ENCODE measurements at places on chromosomes 6 and 20. TPM values are rescaled to one million over a fixed set of nuclear protein-coding genes. Genes with fewer than 3 reads are reported as not detected.

The MEI4 gene
- 0.08 TPM for total RNA-seq

GRCh38 chr20:31543966-31544598, 29.8 kb downstream of the HM13 start:
- DNase-seq: peak; percentile 97

DNA sequence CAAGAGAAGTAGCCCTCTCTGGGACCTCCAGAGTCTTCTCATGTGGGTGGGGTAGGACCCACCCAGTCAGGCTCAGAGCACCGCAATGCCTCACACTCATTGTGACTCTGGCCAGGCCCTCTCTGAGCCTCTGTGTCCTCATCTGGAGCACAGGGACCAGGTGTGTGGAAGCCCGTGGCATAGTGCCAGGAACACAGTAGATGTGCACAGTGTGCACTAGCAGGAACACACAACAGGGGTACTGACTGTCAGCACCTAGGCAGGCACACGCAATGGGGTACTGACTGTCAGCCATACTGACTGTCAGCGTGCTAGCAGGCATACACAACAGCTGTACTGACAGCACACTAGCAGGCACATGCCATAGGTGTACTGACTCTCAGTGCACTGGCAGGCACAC, 2.0 kb upstream of the STMN3 start:
- DNase-seq: no peak

DNA sequence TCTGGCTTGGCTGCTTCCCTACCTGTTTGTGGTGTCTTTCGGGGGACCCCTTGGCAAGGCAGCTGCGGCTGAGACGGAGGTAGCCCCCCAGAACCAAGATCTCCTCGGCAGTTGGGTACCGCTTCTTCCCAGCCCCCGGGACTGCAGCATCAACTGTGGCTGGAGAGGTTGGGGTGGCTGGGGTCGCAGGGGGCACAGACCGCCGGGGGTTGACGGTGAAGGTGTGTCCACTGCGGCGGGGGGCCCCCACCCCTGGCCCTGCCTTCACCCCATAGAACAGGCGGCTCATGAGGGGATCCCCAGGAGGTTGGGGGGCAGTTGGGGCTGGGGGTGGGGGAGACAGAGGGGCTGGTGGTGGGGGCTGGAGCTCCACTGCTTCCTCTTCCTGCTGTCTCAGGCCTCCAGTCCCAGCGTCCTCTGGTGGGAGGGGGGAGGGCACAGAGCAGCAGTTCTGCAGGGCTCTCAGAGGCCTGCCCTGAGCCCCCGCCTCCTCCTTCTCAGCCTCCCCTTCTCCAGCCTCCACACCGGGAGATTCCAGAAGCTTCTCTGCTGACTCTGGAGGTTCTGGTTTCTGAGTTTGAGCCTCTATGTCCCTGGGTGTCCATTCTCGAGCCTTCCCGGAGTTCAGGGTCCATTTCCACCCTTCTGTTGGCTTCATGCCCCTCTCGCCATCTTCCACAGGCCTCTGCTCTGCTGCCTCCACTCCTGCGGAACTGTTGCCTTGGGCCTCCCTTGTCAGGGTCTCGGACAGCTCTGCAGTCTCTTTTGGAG, 1.9 kb downstream of the PPP1R18 start:
- no peak for DNase-seq

DNA sequence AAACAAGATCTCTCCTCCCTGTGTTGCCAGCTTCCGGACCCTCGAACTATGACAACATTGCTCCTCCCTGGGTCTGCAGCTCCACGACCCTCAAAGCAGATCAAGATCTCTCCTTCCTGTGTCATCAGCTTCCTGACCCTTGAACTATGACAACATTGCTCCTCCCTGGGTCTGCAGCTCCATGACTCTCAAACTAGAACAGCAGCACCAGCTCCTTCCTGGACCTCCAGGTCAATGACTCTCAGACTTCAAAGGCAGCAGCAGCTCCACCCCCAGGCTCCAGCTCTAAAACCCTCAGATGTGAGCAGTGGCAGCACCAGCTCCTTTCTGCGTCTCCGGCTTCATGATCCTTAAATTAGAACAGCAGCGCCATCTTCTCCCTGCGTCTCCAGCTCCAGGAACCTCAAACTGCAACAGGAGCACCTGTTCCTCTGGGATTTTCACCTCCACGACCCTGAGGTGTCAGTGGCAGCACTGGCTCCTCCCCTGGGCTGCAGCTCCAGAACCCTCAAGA, 341.0 kb upstream of the SULF2 start:
- no peak for DNase-seq

- DNase-seq: no peak
These were observed 22.5 kb downstream of the HLA-G start for GRCh38 chr6:29850011-29850553.

The BNIP5 gene
- total RNA-seq: not detected

GRCh38 chr6:27492631-27493190, 19.8 kb upstream of the ZNF184 start:
- no peak for DNase-seq

DNA sequence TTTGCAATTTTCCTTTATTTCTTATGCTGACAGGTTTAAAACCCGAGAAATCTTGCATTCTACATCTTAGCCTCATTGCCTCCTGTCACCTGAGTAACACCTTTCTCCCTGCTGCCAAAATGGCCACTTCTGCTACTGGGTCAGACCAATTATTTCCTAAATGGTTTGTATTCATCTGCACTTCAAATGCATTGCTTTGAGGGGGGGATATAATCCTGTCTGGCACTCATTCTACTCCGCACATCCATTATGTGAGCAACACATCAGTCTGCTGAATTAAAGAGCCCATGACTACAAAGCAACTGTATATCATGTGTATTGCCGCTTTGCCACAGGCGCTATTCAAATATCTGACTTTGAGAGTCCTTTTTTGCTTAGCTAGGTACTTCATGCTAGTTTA, 141.6 kb upstream of the TSHZ2 start:
- DNase-seq: no peak

DNA sequence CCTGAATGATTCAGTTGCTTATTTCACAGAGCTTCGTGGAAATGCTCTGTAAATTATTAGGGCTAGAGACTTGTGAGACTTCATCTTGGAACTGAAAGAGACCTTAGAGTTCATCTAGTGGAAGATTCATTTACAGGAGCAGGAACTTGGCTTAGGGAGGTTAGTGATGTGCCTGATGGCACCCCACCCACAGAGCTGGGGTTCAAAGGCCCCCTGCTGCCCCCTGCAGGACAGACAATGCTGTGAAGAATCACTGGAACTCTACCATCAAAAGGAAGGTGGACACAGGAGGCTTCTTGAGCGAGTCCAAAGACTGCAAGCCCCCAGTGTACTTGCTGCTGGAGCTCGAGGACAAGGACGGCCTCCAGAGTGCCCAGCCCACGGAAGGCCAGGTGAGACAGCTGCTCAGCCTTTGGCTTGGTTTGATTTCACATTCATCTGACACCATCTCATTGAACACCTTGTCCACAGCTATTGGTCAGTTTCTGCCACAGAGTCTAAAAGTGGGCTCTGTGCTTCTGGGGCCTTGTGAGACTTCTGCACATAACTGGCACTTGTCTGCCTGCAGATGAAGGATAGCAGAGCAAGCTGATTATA, 25.1 kb downstream of the MYBL2 start:
- peak; percentile 76 for DNase-seq

GRCh38 chr6:143940011-143940597, 68.0 kb downstream of the PLAGL1 start:
- DNase-seq: peak; percentile 61

The EBF4 gene
- total RNA-seq: 2.0 TPM

The GPX5 gene
- total RNA-seq: not detected

- no peak for DNase-seq
These were observed 3.1 kb upstream of the IPCEF1 start for GRCh38 chr6:154359679-154360078.

DNA sequence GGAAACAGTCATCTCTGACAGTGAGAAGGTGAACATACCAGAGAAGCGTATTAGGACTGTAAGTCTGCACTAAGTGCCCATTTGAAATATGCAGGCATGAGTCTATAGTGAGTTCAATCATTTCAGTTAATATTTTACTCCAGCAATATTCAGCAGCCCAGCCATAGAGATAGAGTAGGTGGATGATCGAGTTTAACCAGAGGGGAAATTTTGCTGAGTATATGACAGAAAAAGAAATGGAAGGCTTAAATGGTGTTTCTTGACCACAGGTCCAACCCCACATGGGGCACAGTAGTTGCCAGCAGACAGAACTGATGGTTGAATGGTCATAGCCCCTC, 39.8 kb downstream of the KIF6 start:
- DNase-seq: no peak

- no peak for DNase-seq
These were observed 71.4 kb upstream of the PBOV1 start for GRCh38 chr6:138289739-138290138.

- DNase-seq: peak; percentile 91
These were observed at the start of gene PPIL4 for GRCh38 chr6:149545754-149546471. PPIL4 (minus strand) TSS chr6:149546043; CDS start chr6:149546005, 38 bp downstream.

- no peak for DNase-seq
These were observed 244.2 kb upstream of the RIMS1 start for GRCh38 chr6:71642120-71642519.

GRCh38 chr20:63059684-63060056, 52.9 kb upstream of the BHLHE23 start:
- no peak for DNase-seq

The PSORS1C1 gene
- not detected for total RNA-seq

- DNase-seq: peak; percentile 83
These were observed 47.8 kb upstream of the ARMC2 start for GRCh38 chr6:108800427-108800864.

The MROH8 gene
- 8.2 TPM for total RNA-seq

DNA sequence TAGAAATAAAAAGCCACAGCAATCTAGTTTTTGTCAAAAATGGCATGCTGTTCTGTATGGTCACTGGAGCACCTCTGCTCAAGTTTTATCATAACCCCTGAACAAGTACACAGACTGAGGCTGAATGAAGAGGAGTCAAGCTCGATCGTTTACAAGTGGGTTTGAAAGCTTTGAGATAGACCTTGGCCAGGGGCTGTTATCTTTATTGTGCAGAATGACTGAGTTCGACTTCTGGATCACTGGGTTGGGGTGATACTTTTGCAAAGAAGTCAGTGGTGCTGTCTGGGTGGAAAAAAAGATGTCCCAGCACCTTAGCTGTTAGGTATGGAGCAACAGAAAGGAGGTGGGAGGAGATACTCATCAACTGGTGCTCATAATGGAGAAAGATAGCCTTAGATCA, 446.0 kb downstream of the HACE1 start:
- no peak for DNase-seq

DNA sequence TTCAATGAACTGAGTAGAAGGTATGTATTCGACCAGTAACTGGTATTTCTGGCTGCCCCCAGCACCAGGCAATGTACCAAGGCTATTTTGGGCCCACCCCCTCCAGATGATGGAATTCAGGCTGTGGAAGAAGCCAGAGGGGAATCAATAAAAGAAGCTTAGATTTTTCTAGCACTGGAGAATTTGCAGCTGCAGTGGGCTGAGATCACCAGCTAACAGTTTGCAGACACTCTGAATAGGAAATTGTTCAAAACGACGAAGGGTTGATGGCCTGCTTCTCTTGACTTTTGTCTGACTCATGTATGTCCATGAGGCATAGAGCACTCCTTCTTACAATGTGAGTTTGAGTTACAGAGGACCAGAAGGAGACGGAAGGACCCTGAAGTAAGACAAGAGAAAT, 32.4 kb upstream of the FBXO9 start:
- peak; percentile 24 for DNase-seq

The C20orf141 gene
- not detected for total RNA-seq

DNA sequence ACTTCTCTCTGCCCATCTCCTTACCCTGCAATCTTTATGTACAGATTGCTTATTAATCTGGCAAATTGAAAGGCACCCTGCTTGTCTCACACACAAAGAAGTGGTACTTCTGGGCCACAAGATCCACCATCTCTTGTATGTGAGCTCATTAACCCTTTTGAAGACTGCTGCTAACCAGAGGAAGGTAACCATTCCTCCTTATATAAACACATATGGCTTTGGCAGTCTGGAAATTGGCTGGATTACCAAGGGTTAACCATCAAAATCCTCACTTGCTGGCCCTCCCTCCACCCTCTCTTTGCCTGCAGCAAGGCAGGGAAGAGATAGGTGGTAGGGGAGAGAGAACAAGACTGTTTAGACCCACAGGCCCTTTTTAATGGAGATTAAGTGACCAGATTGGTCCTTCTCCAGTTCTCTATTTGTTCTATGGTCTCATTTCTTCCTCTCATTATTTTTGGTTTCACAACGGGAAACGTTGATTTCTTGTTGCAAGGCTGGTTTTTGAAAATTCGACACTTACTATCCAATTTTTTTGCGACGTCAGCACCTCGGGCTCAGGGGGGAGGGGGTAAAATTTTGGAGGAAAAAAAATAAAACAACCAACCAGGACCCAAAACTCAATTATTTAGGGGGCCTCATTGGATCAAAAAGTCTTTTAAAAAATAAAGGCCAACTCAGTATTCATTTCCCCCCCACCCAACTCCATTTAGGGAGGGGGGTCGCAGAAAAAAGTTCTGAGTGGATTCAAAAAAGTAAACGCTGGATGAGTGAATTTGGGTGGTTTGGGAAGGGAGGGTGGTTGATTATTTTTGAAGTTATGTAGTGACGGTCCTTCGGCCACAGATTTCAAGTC, 859 bp downstream of the PPP1R10 start:
- peak; percentile 65 for DNase-seq

The MRAP2 gene
- 0.67 TPM for total RNA-seq

DNA sequence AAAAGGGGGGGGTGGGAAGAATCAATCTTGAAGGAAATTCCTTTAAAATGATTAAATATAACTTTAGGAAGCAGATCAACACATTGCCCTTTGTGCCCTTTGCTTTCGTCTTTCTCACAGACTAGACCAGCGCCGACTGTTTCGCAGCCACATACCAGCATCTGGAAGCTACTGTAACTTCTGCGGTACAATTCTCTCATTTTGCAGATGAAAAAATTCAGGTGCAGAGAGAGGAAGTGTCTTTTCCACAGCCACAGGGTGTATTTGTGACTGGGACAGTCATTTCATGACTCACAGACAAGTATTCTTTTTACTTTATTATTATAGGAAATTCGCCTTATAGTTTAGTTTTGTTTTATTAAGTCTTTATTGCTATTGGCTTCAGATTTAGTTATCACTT, 84.2 kb downstream of the UST start:
- no peak for DNase-seq

GRCh38 chr6:52394251-52394666, 25.9 kb upstream of the EFHC1 start:
- DNase-seq: no peak

The CCN6 gene
- total RNA-seq: not detected

The ERVFRD-1 gene
- 0.63 TPM for total RNA-seq

Measured in SK-MEL-5 (cell line).